ENCODE measurements at places on chromosomes 12 and 14.

DNA sequence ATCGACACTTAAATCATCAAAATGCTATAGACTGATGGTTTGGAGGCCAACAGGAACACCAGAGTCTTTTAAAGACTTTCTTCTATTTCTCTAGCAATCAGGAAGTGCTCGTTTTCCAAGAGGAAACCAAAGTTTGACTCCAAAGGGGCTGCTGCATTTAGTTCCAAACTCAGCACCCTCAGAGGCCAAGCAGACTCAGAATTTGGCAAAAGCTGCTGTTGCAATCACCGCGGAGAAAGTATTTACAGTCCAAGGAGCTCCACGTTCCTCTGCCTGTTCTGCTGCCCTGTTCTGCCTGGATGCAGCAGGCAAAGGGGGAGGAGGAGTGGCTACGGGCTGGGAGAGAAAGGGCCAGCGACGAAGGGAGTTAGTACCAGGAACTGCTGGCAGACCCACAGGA is 325.1 kb downstream of the BCL11B start:
- DNase-seq = no peak

- no peak for DNase-seq
Observed at GRCh38 chr12:99960311-99960710, 24.4 kb downstream of the ANKS1B start.

DNA sequence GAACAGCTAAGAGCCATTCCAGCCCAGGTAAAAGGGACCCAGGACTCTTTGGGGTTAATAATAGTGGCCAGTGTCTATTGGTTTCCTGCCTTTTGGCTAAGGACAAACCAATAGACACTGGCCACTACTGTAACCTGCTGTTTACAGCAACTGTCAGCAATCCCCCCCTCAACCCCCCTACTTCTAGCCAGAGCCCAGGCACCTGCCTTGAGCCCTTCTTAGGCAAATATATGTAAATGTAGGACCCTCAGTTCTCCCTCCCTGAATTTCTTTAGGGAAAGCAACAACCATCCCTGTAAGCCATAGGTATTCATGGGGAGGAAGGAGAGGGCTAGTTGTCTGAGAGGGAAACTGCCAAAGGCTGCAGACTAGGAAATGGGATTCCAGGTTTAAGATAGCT is 22.3 kb downstream of the HOXC4 start:
- no peak for DNase-seq

DNA sequence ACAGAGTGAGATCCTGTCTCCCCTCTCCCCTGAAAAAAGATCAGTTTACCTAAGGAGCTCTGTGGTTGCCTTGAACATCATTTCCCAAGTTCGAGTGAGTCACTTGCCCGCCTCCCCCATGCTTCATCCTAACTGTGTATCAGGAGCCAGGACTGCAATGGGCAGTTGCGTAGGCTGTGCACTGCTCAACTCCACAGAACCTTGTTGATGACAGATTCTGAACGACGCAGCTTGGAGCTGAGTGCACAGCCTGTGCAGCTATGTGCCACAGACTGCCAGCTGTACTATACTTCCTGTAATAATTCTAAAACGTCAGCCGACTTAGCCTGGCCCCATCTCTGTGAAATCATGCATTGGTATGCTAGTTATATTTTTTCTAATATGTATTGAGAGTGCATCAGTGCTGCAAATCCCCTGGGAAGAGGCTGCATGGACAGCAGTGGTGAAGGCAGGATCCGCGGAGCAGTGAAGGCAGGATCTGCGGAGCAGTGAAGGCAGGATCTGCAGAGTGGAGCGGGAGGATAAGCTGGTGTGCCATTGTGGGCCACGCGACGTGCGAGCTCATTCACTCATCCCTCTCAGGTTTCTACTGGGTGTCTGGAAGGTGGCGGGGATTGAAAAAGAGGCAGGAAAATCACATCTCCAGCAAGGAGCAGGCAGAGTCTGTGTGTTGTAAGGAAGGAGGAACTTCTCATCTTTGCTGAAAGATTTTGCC is 80.8 kb downstream of the GALNT9 start:
- DNase-seq = no peak

- no peak for DNase-seq
Observed at GRCh38 chr12:18462442-18462841, 201.1 kb downstream of the PIK3C2G start.

DNA sequence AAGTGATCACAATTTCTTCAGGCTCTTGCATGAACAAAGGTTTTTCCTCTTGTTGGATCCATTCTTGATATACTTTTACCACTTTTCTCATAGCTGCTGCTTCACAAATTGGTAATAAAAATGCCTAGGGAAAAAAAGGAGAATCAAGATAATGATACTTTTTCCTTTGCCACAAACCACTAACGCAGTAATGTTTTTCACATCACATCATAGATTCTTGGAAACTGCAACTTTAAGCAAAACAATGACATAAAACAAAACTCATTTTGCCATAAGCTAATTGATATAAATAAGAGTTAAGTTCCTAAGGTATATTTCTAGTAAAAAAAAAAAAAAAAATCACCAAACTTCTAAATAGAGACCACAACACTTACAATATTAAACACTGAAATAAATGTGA is 66.7 kb downstream of the RALGAPA1 start:
- no peak for DNase-seq

DNA sequence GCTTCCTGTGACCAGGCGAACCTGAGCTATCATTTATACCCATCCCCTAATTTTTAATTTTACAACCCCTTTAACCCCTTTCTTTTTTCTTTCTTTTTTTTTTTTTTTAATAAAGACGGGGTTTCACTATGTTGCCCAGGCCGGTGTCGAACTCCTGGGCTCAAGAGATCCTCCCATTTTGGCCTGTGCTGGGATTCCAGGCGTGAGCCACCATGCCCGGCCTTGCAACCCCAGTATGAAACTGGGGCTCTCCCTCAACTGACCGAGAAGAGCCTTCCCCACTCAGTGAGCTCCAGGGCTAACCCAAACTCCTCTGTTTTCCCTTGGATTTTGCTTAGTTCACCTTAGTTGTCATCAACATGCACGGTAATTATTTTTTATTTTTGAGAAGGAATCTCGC is 992 bp downstream of the CPSF2 start:
- DNase-seq = no peak

DNA sequence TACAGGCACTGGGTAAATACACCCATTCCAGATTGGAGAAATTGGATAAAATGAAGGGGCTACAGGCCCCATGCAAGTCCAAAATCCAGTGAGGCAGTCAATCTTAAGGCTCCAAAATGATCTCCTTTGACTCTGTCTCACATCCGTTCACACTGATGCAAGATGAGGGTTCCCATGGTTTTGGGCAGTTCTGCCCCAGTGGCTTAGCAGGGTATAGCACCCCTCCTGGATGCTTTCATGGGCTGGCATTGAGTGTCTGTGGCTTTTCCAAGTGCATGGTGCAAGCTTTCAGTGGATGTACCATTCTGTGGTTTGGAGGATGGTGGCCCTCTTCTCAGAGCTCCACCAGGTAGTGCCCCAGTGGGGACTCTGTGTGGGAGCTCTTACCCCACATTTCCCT is 427.2 kb downstream of the TRHDE start:
- DNase-seq = no peak

GRCh38 chr14:66709291-66709690 is 201.3 kb downstream of the GPHN start:
- no peak for DNase-seq

DNA sequence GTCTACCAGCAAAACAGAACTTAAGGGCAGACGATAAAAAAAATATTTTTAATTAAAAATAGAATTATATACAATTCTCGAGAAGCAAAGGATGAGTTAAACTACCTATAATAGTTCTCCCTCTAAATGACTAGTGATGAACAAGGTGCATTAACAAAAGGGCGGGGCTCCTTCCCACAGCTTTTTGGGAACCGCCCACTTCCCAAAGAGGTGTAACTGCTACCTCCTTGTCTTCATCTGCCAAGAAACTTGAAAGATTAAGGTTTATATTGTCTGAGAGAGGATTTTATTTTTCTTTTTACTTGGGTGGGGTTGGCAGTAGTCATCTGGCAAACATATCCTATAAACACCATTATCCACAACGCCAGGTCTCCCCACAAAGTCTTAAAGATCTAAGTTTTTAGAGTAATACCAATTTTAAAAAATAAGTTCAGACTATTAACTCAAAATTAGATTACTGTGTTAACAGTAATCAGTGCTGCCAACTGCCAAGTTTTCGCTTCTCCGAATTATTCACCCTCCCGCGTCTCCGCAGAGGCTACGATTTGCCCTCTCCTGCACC is 938 bp downstream of the RALGAPA1 start:
- DNase-seq = peak; percentile 29

- no peak for DNase-seq
Observed at GRCh38 chr14:80974679-80975078, 19.3 kb downstream of the TSHR start.

DNA sequence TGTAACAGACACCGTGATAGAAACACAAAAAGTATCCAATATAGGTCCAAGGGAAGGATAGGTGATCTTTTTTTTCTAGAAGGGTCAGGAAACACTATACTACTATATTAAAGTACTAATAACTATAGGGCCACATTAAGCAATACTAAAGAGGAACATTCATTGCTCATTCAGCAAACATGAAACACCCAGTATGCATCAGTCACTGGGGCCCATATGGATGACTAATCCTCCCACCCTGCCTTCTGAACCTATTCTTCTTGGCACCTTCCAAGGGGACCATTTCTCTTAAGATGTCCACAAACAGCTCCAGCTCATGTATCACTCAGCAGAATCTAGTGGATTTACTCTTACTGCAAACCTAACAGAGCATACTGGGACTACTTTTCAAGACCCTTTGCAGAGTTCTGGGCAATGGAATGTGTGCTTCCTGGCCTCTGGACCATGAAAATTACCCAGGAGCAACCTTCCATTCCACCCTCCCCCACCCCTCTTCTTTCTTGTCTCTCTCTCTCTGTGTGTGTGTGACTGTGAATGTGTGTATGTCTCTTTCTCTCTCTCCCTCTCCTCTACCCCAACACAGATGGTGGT is 187.9 kb downstream of the EPS8 start:
- no peak for DNase-seq

GRCh38 chr14:72024043-72024407 is 91.8 kb downstream of the RGS6 start:
- DNase-seq = no peak

DNA sequence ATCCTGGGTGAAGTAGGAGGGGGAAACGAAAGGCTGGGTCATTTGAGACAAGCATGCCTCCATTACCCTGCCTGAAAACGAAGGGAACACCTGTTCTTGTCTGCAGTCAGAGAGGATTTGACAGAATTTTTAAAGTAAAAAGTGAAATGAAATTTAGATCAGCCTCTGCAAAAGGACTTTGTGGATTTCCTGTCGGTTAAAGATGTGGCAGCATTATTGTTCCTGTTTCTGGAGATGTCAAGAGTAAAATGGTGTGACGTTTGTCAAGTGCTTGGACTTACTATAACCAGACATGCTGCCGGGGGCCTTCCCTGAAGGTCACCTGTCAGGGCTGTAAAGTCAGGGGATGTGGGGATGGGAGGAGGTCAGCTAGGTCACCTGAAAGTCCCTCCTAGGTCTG is 32.0 kb downstream of the NRXN3 start:
- no peak for DNase-seq

- no peak for DNase-seq
Observed at GRCh38 chr14:33962016-33962415, 11.1 kb upstream of the EGLN3 start.

GRCh38 chr12:63855299-63855698 is 10.8 kb downstream of the SRGAP1 start:
- no peak for DNase-seq

GRCh38 chr14:20609215-20610001 is 18.2 kb upstream of the RNASE12 start:
- DNase-seq = peak; percentile 45

DNA sequence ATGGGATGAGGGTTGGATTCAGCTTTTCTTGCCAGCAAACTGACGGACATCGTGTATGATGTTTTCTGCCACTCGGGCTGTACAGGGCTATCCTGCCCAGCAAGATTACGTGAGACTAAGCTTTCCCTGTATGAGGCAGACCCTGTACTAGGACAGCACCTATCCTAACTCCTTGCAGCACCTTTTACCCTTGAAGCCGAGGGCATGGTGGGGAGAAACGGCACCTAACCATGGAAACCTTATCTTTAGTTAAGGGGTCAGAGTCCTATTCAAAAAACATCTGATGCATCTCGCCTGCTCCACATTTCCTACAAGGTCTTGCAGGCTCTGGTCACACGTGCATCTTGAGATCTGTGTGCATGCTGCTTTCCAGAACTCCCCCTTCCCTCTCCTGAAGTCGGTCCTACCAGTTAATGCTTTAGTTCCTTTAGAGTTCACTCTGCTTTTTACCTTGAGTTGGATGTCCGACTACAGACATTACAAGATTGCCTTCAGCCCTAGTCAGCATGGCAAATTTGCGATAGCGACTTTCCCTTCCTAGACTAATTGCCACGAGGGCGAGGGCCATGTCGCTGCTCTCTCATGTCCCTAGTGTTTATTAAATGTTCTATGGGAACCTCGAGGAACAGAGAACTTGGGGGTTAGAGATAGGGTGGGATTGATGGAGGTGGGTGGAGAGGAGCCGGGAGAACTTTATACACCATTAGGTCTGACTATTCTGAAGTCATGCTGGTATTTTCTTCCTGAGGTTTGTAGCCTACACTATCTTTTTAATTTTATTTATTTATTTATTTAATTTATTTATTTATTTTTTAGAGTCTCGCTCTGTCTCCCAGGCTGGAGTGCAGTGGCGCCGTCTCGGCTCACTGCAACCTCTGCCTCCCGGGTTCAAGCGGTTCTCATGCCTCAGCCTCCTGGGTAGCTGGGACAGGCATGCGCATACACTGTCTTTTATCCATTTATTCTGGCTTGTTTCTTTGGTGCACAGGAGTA is 6.6 kb downstream of the RAN start:
- no peak for DNase-seq
